ENCODE measurements at places on chromosomes 6 and 20.
A peak's percentile ranks its signal among the peaks of the same experiment; 100 is the strongest.

- no peak for DNase-seq
These were observed 3.3 kb downstream of the RAB22A start for GRCh38 chr20:58312836-58313235.

DNA sequence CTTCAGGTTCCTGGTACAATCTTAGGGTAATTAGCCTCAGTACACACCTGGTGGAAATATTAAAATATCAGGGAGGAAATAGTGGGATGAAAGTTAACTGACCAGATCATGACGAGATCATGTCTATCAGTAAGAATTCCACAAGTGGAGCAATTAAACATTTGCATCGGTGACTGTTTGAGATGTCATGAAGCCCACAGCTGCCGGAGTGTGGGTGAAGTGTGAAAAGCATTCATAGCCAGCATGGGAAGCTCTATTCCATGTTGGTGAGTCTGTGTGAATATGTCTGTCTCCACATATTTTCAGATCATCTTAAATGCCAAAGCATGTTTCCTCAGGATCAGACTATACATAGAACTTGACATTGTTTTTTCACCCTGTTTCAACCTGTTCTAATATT is 142.8 kb downstream of the IPCEF1 start:
- no peak for DNase-seq

- no peak for DNase-seq
These were observed 163.2 kb upstream of the TSHZ2 start for GRCh38 chr20:52809003-52809402.

DNA sequence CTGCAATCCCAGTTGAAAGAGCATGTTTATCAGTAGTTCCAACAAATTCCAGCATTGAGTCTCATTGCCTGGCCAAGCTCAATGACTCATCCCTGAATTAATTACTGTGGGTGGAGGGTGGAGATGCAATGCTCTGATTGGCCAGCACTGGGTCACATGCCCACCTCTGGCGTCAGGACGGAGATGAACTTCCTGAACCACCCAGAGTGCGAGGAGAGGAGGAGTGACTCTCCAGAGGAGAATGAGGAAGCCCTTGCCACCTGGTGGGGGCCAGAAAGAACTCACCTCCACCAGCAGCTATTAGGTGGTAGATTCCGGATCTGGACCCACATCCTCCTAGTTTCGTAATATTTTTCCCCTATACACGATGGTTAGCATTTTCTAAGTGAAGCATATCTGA is 283.9 kb downstream of the TBC1D7 start:
- no peak for DNase-seq

GRCh38 chr6:121319112-121319553 is 15.1 kb downstream of the TBC1D32 start:
- DNase-seq: no peak

DNA sequence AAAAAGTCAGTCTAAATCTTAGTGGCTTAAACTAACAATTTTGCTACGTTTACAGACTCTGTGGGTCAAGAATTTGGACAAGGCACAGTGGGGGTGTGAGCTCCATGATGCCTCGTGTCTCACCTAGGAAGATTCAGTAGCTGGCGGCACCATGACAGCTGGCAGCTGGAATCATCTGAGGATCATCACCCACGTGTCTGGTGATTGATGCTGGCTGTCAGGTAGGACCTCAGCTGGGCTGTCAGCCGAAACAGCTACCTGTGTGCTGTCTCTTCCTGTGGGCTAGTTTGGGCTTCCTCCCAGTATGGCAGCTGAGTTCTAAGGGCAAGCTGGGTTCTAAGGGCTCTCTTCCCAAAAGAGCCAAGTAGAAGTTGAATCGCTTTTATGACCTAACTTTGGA is 26.4 kb upstream of the DLGAP4 start:
- DNase-seq: no peak

DNA sequence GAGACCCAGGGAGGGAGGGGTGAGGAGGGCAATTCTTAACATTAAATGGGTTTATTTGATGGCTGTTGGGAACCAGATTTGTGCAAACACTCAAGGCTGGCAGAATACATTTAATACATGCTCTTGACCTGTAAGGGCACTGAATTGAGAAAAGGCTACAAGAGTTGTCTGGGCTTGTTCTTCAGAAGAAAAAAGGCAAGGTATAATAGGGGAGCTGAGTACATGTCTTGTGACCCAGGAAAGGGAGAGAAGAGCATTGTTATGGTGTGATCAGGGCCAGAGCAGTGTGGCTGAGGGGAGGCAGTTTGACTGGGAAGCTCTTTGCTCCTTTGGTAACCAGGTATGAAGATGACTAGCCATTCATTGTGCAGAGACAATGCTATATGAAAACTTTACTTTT is 18.9 kb downstream of the KLHL31 start:
- DNase-seq: no peak

DNA sequence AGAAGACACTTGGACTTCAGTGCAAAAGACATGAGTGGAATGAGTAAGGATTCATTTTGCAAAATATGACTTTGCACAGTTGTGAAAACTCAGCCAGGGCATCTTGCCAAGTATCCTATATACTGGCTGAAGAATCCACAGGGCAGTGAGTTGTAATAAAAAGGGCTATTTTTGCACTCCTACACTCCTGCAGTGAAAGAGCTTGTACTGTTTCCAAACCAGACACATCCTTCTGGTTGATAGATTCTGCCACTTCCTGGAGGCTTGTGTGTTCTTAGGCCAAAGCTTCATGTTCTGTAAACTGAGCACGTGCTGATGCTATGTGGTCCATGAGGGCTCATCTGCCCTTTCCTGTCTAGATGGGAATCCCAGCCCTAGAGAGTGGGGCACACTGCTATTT is 34.9 kb downstream of the GMPR start:
- DNase-seq: no peak

DNA sequence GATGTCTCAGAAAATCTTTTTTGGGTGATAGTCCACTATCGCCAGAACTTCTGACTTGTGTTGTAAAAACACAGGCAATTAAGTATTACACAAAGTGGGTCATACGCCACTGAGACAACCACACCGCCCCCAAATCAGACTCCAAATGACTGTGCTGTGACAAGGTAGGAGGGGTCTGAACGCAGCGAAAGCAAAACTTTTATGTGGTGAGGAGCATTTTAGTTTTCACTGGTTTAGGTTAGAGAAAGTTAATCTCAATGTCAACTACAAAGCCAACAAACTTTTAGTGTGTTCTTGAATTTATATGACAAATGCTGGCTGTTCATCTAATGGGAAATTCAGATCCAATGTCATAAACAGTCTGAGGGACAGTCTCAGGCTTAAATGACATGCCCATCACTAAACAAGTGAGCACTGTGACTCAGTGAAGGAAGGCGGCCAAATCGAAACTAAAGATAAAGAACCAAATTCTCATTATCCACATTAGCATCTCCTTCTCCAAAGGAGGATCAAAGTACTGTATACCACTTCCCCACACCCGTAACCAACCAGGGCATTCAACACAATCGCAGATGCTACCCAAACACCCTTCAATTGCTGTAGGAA is 186.7 kb downstream of the GJA10 start:
- no peak for DNase-seq

DNA sequence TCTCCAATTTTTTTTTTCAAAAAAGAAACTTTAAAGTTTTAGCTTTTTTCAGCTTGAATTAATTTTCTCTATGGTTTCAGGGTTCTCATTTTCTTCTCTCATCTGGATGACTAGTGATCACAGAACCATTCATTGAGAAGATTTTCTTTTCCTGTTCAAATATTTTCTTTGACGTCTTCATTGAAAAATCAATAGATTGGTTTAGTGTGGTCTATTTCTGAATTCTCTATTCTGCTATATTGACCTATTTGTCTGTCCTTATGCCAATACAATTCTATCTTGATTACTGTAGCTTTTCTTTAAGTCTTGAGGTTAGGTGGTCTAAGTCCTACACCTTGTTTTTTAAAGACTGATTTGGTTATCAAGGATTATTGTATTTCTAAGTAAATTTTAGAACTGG is 150.2 kb upstream of the MAN1A1 start:
- no peak for DNase-seq

DNA sequence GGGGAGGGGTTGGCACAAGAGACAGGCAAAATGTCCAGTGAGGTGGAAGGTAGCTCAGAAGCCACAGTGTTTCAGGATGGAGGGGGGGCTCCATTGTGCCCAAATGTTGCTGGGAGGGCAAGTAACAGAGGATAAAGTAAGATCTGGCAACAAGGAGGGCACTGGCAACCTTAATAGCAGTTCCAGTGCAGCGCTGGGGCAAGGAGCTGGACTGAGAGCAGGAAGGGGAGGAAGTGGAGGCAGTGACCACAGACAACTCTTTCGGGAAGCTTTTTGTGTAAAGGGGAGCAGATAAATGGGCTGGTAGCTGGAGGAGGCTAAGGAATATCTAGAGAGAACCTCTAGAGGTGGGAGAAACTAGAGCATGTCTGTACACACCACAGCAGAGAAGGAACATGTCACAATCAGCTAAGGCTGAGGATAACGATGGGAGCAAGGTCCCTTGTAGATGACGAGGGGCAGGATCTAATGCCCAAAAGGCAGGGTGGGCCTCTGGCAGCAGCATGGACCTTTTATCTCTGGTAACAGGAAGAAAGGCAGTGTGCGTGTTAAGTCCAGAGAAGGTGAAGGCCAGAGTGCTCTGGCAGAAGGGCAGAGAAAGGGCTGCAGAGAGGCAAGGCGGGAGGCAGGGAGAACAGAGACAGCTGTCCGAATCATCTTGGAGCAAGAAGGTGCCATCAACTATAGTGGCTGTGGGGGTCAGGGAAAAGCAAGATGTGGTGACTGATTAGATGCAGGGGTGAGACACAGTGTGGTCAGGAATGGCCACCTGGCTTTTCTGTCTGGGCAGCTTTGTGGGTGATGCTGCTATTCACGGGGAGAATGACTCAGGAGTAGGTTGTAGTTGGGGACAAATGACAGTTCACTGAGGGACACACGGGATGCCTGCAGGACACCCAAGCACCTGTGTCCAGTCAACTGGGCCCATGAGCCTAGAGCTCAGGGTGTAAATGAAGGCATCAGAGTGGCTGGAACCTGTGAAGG is 17.4 kb downstream of the TMEM242 start:
- DNase-seq: no peak

DNA sequence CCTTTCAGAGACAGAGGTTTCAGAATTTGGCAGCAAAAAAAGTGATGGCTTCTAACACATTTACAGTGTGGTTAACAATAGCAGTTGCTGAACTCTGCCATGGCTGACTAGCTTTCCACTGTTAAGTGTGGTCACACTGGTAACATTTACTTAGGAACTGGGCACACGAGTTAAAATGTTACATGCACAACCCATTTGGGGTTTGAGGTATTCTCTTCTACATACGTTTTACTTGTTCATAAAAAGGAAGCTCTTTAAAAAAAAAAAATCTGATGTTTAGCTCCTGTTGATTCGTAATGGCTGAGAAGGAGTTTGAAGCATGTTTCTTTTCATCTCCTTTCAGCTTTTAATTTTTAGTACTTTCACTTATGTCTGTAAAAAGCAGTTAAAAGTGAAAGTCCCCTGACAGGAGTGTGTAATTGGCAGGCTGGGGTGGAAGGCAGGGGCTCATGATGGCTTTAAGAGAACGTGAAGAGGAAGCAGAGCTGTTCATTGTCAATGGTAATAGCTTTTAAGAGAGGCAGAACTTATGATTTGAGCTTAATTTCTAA is 245.9 kb downstream of the FARS2 start:
- peak; percentile 55 for DNase-seq

GRCh38 chr6:11798538-11798937 is 19.9 kb upstream of the ADTRP start:
- peak; percentile 70 for DNase-seq

DNA sequence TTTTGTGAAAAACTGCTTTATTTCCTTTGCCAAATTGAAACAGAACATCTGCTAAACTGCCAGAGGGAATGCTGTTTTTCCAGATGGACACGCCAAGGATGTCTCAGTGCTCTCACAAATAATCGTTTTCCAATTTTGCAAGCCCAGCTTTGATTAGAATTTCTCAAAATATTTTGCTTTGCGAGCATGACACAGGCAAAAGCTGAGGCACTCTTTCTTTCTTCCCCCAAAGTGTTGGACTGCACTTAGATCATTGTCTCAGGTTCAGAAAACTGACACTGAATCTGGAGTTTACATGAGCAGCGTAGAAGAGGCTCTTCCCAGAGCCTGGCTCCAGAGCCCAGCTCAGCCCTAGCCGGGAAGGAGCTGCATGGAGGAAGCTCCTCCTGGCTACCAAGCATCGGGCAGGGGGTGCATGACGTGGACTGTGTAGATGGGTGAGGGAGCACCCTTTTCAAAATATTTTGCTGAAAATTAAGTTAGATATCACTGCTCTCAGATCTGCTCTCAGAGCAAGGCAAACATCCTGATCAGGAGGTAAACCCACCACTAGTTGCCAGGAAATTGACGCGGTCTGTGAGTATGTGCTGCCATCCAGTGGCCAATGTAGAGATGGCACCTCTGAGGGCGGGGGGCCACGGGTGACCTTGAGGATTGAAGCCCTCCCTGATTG is 107.5 kb downstream of the SLC22A3 start:
- DNase-seq: peak; percentile 92

DNA sequence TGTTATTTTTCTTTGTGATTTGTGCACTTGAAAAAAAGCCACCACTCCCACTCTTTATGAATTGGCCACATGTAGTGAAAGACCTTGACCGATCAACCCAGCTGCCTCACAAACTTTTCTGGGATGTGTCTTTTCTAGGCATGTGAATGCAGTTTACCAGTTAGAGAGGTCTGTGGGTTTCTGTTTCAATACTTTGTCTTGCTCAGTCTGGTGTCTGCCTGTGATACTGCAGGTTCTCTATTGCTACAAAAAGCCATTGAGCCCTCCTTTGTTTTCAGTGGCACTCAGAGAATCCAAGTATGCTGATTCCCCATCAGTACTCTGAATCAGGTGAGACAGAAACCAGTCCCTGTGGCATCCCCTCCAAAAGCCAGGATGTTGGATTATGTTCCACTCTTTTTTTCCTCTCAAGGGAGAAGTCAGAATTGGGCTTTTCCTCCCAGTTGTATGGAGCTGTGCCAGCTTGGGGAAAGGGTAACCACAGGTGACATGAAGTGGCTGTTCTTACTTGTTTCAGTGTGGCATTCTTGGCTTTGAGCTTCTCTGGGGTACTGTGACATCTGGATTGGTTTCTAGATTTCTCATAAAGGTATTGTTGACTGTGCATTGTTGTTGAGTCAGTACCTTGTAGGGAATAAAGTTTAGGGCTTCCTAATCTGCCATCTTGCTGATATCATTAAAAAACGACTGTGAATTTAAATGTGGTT is 26.3 kb upstream of the ZFP64 start:
- DNase-seq: peak; percentile 42

- DNase-seq: peak; percentile 91
These were observed 78.5 kb upstream of the FRMD1 start for GRCh38 chr6:168157272-168158212.

GRCh38 chr20:52747845-52748284 is 224.3 kb upstream of the TSHZ2 start:
- DNase-seq: no peak

- no peak for DNase-seq
These were observed 7.5 kb upstream of the KCNK5 start for GRCh38 chr6:39236742-39237141.

- DNase-seq: no peak
These were observed 18.6 kb downstream of the CCDC167 start for GRCh38 chr6:37480951-37481534.

DNA sequence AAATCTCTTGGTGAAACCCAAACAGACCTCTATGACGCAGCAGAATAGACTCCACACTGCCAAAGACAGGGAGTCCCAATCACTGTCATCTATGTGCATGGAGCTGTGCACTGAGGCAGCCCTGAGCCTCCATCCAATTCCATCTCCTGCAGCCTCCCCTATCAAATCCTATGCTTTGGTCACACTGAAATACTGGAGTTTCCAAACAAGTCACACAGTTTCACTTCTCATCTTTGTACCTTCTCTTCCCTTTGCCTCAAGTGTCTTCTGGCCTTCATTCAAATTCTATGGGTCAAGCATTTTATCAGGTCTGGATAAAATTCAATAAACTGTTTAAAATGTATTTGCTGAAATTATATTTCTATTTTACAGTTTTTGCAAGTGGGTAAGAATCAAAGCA is 38.5 kb downstream of the FBXL4 start:
- no peak for DNase-seq

Measured in esophagus muscularis mucosa (tissue), 4 donors.